NCI-H1930 (cell line): ENCODE measurements at places on chromosomes 1 and 21.

GRCh38 chr1:21896652-21897532 is 40.2 kb downstream of the HSPG2 start:
- no peak for DNase-seq

DNA sequence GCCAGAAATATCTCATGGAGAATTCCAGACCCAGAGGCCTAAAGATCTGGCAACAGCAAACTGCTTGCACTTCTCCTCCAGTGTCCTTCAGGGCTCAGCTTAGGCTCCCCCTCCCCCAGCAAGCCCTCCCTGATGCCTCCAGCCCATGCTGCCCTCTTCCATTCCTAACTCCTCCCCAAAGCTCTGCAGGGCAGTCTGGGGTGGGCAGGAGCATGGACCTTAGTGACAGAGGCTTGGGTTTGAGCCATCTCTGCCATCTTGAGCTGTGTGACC is 436.8 kb downstream of the PTPRU start:
- DNase-seq = no peak

DNA sequence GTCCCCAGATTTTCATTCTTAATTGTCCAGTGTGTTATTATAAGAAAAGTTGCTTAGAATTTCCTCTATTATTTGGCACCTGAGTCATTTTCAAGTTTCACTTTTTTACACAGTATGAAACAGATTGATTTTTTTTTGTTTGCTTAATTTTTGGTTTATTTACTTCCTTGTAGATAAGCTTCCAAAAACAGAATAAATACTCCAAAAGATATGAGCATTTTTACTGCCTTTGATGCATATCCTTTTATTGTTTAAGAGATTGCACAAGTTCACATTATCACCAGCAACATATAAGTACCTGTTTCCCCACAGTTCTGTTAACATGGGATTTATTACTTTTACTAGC is 36.3 kb upstream of the AHCYL1 start:
- DNase-seq = no peak

DNA sequence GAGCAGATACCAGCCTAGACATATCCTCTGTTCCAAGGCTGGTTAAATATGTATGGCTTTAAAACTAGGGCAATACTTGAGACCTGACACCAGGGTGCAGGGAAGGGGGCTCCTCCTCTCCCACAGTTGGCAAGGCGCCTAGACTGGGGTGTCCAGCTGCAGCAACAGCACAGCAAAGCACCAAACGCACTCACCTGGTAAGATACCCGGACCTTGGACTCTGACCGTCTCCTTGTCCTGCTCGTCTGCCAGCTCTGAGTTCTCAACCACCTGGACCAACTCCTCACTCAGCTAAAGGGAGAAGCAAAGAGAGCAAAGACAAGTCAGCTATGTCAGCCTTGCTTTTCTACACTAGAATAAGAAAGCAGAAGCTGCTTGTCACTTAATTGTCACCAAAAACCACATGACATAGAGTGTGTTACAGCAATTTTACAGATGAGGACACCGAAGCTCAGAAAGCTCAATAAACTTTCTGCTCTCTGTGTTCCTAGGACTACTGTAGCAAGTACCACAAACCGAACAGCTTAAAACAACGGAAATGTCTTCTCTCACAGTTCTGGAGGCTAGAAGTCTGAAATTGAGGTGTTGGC is 4.4 kb downstream of the PACC1 start:
- DNase-seq = no peak

GRCh38 chr21:42073145-42074099 is 2.3 kb downstream of the UMODL1 start:
- DNase-seq = no peak
